Osteoblast (primary cell): ENCODE measurements at places on chromosomes 2 and 18. TPM values are rescaled to one million over a fixed set of nuclear protein-coding genes. Genes with fewer than 3 reads are reported as not detected.

DNA sequence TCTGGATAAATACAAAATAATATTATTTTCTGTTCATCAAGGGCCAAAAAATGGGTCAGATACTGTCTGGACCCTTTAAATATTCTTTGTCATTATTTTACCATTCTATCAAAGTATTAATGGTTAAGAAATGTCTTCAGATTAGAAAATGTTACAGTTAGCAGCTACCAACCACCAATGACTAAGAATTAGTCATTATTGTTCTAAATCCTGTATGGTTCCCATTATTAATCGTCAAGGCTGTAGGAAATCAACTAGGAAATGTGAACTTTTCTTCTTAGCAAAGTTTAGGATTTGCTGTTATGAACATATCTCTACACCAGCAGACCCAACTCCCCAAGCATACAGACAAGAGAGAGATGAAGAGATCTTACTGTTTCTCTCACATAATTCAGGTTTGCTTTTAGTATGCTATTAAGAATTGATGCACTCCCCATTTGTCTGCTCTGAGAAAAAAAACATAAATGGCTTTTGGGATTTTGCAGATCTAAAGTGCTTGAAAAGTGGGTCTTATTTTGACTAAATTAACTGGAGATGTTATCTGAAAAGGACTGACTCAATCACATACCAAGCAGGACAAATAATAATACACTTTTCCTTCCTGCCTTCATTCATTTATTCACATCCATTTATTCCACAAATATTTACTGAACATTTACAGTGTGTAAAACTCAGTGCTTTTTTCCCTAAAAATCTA, 147.7 kb downstream of the PPP1R1C start:
- DNase-seq = no peak
- no peaks in the 10 kb centered on the region for H3K27me3 ChIP-seq
- H3K4me3 ChIP-seq = no peak overlapping the region
- no peaks in the 10 kb centered on the region for H3K36me3 ChIP-seq
- H3K4me1 ChIP-seq = peaks cover 22% of the 10 kb centered on the region

GRCh38 chr18:41391616-41392595, 563.1 kb upstream of the PIK3C3 start:
- H3K4me1 ChIP-seq = no peaks in the 10 kb centered on the region
- DNase-seq = peak; percentile 46
- H3K36me3 ChIP-seq = no peaks in the 10 kb centered on the region
- peak overlapping the region; percentile 19 for H3K4me3 ChIP-seq
- H3K27me3 ChIP-seq = no peaks in the 10 kb centered on the region

DNA sequence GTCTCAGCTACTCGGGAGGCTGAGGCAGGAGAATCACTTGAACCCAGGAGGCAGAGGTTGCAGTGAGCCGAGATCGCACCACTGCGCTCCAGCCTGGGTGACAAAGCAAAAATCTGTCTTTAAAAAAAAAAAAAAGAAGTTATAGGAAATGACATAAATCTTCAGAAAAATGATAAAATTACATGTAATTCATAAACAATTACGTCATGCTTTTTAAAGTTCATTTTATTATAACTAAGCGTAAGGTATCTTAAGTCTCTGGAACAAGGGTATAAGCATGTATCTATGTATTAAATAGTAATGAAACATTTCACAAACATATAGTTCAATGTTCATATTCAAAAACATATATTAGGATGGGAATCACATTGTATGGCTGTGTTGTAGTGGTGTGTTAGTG, 425.9 kb downstream of the SPAG16 start:
- H3K4me3 ChIP-seq = no peak overlapping the region
- H3K4me1 ChIP-seq = no peaks in the 10 kb centered on the region
- no peak overlapping the region for H3K27ac ChIP-seq
- no peaks in the 10 kb centered on the region for H3K36me3 ChIP-seq

The SPP2 gene
- total RNA-seq = not detected in 2 replicates

The KIAA2012 gene
- total RNA-seq = under 0.01 TPM in 1 of 2 replicates, not detected in the other

The DSG1 gene
- not detected in 2 replicates for total RNA-seq

The NPPC gene
- total RNA-seq = not detected in 2 replicates
